ENCODE measurements at places on chromosomes 13 and 19.

GRCh38 chr19:1470305-1471009 lies 8.6 kb downstream of the C19orf25 start:
- DNase-seq, result no peak

DNA sequence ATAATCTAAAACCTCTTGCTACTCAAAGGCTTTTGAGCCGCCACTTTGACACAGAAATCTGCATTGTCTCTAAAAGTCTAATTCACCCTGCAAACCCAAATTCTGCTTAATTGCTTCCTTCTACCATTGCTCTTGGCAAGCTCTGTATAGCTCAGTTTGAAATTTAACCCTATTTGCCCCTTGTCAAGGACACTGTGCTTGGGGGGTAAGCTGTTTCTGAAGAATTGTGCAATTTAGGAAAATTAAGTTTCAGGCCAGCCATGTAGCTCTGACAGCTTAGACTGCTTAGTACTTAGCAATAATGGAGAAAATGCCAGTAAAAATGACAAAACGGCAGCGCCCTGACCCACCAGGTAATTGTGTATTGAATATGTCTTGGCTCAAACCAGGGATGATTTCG lies 282.2 kb downstream of the OLFM4 start:
- no peak for DNase-seq

- no peak for DNase-seq
Measured at GRCh38 chr13:94228763-94229162, 250.7 kb downstream of the DCT start.

DNA sequence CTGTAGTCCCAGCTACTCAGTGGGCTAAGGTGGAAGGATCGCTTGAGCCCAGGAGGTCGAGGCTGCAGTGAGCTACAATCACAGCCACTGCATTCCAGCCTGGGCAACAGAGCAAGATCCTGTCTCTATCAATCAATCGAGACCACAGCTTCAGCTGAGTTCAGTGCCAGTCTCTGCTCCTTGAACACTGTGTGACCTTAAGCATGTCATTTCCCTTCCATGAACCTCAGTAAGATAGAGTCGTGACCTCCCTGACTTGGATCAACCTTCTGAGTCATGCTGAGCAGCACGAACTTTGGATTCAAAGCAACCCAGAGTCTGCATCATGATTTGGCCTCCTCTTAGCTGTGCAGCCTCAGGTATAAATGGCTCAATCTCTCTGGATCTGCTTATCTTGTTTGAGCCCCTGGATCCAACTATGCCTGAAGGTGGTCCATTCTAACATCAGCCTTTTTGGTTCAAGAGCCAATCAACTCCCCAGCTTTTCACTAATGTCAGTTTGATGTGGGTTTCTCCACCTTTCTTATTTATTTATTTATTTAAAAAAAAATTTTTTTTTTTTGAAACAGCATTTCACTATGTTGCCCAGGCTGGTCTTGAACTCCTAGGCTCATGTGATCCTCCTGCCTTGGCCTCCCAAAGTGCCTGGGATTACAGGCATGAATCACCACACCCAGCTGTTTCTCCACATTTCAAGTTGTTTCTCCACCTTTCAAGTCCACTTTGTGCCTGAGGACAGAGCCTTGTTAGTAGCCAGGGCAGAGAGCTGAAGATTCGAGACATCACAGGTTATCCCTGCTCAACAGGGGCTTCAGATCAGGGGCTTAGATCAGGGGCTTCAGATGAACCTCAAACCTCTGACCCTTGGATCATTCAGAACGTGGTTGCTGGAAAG lies 26.4 kb downstream of the PTPRS start:
- no peak for DNase-seq

- no peak for DNase-seq
Measured at GRCh38 chr13:44435919-44436510, 62.4 kb downstream of the SERP2 start.

DNA sequence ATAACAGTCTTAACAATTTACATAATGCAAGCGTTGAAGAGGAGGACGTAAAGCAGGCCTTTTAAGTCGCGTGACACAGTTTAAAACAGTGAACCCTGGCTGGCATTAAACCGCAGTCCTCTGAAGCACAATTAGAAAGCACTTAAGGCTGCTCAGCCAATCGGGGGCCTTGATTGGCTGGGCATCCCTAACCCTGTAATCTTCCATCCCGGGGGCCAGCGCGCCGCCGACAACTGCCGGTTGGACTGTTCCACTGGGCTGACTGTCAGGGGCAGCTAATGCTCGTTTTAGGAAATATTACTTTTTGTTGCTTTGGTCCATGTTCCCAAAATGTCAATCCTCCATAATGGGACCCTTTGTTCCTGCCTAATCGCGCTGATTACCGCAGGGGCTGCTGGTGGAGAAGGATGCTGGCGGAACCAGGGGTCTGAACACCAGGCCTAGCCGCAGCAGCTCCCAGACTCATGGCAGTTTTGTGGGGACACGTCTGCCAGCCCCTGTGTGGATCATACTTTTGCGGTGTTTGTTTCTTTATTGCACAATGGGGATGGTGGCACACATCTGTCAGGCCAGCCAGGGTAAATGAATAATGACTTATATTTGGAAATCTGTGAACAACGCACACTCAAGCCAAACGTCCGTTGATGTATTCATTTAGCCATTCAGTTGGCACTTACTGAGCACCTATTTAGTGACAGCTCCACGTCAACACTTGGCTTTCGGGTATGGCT lies 127.1 kb upstream of the SPACA7 start:
- no peak for DNase-seq

- DNase-seq, result no peak
Measured at GRCh38 chr19:6020166-6020882, 42.4 kb upstream of the RANBP3 start.

- DNase-seq, result no peak
Measured at GRCh38 chr13:96940961-96941360, 53.3 kb downstream of the OXGR1 start.

DNA sequence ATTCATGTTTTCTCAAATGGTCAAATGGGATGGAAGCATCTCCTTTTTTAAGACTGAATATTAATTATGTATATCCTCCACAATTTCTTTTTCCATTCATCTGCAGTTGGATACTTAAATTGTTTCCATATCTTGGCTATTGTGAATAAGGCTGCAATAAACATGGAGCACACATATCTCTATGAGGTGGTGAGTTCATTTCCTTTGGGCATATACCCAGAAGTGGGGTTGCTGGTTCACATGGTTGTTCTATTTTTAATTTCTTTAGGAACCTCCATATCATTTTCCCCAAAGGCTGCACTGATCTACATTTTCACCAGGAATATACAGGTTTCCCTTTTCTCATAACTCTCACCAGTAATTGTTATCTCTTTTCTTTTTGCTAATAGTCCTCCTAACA lies 566.3 kb downstream of the KCTD12 start:
- no peak for DNase-seq

- no peak for DNase-seq
Measured at GRCh38 chr13:50303963-50304721, 288.9 kb downstream of the KCNRG start.

All from NCI-H446 (cell line).